A549 treated with RU486 at 1 μM for 4 hours (cell line): ENCODE measurements at places on chromosomes 6 and 20. TPM values are rescaled to one million over a fixed set of nuclear protein-coding genes. Genes with fewer than 3 reads are reported as not detected.

The C6orf15 gene
- not detected in 5 replicates for total RNA-seq

The SCP2D1 gene
- total RNA-seq: not detected in 5 replicates

The GMPR gene
- total RNA-seq: 0.37 to 0.76 TPM (median 0.64 TPM) in 5 replicates

The LCA5 gene
- total RNA-seq: 0.26 to 1.1 TPM (median 1.0 TPM) in 5 replicates

The ADGB gene
- total RNA-seq: not detected in 5 replicates

The TRIM26 gene
- 25.0 to 27.0 TPM (median 26.6 TPM) in 5 replicates for total RNA-seq

The FERMT1 gene
- total RNA-seq: 15.8 to 17.7 TPM (median 17.0 TPM) in 5 replicates

The POU5F1 gene
- total RNA-seq: 2.8 to 6.0 TPM (median 4.1 TPM) in 5 replicates

The GSTA2 gene
- total RNA-seq: not detected in 5 replicates

The DYNLRB1 gene
- 221 to 257 TPM (median 231 TPM) in 5 replicates for total RNA-seq

The FOXA2 gene
- 12.9 to 20.9 TPM (median 19.3 TPM) in 5 replicates for total RNA-seq

The SLC26A8 gene
- total RNA-seq: not detected in 5 replicates

The POM121L2 gene
- not detected in 5 replicates for total RNA-seq

The SLCO4A1 gene
- 5.0 to 10.1 TPM (median 7.7 TPM) in 5 replicates for total RNA-seq

The SERPINB6 gene
- 143 to 151 TPM (median 144 TPM) in 5 replicates for total RNA-seq

The MAP7 gene
- total RNA-seq: 27.1 to 33.3 TPM (median 31.8 TPM) in 5 replicates

The GSTA3 gene
- total RNA-seq: not detected in 5 replicates

The LGSN gene
- total RNA-seq: 2.7 to 3.8 TPM (median 3.2 TPM) in 5 replicates

The MARCKS gene
- 10.6 to 33.9 TPM (median 30.4 TPM) in 5 replicates for total RNA-seq

The PRRT1 gene
- 0.59 to 0.97 TPM (median 0.74 TPM) in 5 replicates for total RNA-seq

The RCAN2 gene
- total RNA-seq: not detected in 5 replicates

The LAMP5 gene
- total RNA-seq: 0.05 TPM in 1 of 5 replicates, not detected in the others

The MUCL3 gene
- 0.01 to 0.05 TPM (median 0.02 TPM) in 3 of 5 replicates, not detected in the others for total RNA-seq

The AGPAT1 gene
- 31.2 to 41.0 TPM (median 38.4 TPM) in 5 replicates for total RNA-seq

The MYMX gene
- not detected in 5 replicates for total RNA-seq

The TFAP2B gene
- not detected in 5 replicates for total RNA-seq

The GPLD1 gene
- 1.1 to 1.3 TPM (median 1.1 TPM) in 5 replicates for total RNA-seq

The BFSP1 gene
- 4.0 to 6.0 TPM (median 4.6 TPM) in 5 replicates for total RNA-seq

The LY6G6C gene
- total RNA-seq: 0.20 TPM in 1 of 5 replicates, not detected in the others

The FKBP1A gene
- total RNA-seq: 447 to 554 TPM (median 504 TPM) in 5 replicates

The HLA-DMA gene
- total RNA-seq: 2.7 to 3.1 TPM (median 3.0 TPM) in 5 replicates

The SSR1 gene
- 58.0 to 82.1 TPM (median 72.0 TPM) in 5 replicates for total RNA-seq
